ENCODE measurements at places on chromosomes 7 and 10.

DNA sequence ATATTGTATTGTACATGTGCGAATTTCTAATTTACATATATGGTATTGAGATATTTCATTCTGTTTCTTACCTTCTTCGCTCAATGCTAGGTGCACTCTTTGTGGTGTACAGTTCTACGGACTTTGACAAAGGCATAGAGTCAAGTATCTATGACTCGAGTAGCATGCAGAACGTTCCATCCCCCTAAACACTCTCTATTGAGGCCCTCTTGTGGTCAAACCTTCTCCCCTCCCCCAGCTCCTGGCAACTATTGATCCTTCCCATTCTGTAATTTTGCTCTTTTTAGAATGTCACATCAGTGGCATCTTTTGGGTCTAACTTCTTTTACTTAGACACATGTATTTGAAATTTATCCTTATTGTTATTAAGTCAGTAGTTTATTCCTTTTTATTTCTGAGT, 30.7 kb upstream of the GDF10 start:
- no peak for DNase-seq

DNA sequence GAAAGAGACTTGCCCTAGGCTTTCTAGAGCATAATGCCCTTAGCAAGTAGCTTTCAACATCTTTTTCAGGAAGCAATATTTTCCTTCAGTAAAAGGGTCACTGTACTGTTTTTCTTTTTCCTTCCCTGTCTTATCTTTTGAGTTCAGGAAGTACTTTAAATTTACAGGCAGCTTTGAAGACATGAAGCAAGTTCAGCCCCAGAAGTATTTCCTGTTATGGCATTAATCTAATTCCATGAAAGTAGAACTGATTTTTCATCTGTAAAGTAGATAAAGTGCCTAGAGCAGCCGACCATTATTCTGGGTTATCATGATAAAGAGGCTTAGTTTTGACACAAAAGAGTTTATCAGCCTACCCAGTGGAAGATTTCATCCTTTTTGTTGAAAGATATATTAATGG, 288.2 kb downstream of the ADK start:
- DNase-seq = no peak

DNA sequence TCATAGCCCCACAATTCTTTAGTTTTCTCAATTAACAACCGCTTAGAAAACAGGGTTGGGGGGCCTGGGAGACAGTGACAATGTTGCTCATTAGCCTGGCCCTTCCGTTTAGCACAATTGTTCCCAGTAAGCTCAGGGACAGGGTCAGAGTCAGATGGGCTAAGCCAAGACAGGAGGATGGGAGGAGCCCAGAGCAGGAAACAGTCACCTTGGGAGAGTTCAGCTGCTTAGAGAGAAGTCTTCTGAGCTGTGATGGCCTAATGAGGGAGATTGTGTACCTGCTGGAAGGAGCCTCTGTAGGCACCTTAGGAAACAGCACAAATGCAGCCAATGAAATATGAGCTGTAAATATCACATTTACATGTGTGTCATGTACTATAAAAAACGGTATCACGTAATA, 35.9 kb downstream of the SVOPL start:
- no peak for DNase-seq

DNA sequence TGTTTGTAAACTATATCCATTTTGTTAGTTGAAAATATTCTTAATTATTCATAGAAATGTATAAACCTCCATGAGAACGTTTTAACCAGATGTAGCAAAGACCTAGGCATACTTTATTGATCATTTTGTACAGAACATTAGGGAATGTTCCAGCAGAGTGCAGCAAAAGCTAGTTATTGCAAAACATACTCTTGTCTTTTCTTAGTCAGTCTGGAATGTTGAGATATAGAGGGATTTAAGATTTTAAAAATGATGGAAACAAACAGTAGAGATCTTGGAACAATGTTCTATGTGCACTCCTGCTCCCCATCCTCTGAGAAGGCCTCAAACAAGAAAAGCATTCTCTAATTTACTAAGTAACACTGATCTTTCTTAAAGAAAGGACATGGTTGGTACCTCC, 292.1 kb downstream of the BBS9 start:
- DNase-seq = no peak

DNA sequence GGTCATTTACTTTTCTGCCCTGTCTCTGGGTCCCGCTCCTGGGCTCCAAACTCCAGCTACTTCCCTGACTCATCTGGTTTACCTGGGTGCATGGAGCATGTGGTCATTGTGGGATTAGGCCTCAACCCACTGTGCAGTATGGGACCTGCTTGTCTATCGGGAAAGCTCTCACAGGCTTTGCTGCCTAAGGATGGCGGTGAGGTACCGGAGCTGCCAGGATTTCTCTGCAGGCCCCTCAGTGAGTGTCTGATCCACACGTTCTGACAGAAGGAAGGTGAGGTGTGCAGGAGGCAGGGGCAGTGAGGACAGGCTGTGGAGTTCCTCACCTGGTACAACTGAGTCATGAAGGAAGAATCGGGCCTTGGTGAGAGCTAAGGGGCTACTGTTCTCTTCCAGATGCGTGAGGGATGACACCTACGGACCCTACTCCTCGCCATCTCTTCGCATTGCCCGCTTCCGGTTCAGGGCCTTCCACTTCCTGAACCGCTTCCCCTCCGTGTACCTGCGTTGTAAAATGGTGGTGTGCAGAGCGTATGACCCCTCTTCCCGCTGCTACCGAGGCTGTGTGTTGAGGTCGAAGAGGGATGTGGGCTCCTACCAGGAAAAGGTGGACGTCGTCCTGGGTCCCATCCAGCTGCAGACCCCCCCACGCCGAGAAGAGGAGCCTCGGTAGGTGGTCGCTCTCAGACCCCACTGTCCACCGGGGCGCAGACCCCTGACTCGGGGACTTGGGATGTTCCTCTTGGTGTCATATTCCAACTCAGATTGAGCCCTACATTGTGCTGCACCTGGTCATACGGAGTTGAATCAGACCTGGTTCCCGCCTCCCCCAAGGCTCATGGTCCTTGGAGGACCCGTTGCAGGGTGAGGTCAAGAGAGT, 56.7 kb downstream of the C10orf120 start:
- no peak for DNase-seq

DNA sequence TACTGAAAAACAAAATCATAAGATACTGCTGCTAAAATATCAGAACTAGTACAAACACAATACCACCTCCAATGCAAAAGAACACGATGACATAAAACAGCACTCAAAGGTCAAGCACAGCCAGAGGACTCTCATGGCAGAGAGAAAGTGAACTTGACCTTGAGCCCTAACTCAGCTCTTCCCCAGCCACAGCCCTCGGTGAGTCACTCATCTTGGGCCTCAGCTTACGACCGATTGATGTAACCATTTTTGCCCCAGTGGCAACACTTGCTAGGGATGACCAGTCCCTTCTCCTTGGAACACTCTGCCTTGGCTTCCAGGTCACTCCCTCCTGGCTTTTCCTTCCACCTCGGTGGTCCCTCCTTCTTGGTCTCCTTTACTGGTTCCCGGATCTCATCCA, 77.8 kb downstream of the JAZF1 start:
- peak; percentile 70 for DNase-seq

DNA sequence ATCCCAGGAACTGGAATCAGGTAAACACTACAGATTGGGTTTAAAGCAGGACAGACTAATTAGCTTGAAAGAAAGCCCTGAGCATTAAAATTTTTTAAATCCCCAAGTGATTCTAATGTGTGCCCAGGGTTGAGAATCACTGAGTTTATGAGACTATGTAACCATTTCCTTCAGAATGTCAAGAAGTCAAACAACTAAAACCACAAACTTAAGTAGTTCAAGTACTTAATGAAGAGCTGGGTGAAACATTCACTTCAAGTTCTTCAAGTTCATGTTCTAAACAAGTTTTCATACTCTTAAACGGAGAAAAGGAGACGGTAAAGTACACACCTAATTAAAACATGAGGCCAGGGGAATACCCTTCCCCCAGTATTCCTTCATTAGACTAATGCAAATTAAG, 28.2 kb upstream of the TLL2 start:
- DNase-seq = no peak

DNA sequence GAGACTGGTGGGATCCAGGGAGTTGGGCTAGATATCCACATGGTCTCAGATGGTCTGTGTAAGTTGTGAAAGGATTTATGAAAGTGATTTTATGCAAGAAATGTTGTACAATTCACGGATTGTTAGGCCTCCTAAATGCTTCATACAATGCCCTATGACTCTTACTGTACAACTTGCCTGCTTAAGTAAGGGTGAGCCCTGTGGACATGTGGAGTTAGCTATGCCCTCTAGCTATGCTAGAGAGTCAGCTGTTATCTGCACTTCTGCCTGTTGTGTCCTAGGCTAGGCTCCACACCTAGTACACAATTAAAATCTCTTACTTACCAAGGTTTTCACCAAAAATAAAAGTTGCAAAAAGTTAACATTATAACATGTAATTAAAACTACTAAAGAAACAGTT, 1.7 kb upstream of the CFAP43 start:
- no peak for DNase-seq

- DNase-seq = no peak
Observed at GRCh38 chr7:114787556-114787955, 134.3 kb upstream of the MDFIC start.

GRCh38 chr10:115049960-115050359, 43.2 kb upstream of the ATRNL1 start:
- no peak for DNase-seq

- DNase-seq = no peak
Observed at GRCh38 chr7:116329686-116330503, 119.6 kb downstream of the TES start.

DNA sequence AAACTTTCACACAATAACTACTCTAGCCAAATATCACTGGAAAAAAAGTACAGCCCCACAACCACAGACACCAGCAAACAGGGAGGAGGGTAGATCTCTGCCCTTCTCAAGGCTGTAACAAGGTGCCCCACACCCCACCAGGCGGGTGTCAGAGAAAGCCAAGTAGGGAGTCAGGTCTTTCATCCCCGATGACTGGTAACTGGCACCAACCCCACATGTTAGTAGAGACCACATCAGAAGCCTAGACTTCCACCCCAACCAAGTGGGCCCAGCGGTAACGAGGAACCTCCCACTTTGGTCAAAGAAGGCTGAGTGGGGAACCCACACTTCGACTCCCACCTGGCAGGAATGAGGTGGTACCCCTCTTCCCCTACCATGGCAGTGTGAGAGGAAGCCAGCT, 16.4 kb upstream of the RUFY2 start:
- no peak for DNase-seq

DNA sequence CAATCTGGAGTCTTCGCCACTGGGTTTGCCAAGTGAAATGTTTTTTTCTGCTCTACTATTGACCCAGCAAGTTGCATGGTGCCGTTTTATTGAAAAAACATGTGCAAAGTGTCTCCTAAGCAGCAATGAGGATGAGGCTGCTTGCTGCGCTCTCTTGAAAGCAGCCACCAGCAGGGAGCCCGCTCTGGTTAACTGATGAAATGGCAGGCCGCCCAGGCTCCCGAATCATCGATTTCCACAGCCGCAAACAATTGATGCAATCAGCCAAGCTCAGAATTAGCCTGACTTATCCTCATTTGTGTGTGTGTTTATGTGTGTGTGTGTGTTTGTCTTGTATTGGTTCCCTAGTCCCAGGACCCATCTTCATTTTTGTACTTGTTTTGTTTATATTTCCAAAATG, 22.2 kb upstream of the LYZL1 start:
- DNase-seq = no peak

GRCh38 chr7:35019801-35020200, 17.5 kb downstream of the DPY19L1 start:
- no peak for DNase-seq

GRCh38 chr10:43972976-43973647, 324.4 kb upstream of the ZNF32 start:
- no peak for DNase-seq

- no peak for DNase-seq
Observed at GRCh38 chr10:119101366-119102098, 2.4 kb upstream of the DENND10 start.

GRCh38 chr10:25175527-25176420, 973 bp downstream of the GPR158 start:
- DNase-seq = no peak

DNA sequence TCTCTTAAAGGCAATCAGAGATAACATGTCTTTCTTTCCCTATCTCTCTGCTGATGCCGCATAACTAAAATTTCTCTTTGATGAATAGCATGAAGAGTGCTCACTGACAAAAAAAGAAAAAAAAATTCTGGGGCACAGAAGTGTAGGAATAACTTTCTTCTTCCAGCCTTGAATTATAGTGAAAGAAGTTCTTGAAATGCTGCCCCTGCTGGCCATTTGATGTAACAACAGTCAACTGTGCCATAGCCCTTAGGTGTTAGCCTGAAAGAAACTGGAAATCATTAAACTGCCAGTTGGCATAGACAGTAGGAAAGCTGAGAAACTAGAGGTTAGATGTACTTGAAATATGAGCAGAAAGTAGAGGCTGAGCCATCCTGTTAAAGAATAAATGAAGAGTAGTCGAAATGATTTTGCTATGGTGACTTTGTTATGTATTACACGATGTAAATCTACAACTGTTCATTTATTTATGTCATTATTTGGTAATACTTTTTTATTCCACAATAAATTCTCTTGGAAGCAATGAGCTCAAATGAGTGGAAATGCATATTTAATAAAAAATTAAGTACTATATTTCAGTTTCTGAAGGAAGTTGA, 48.3 kb upstream of the FAM171A1 start:
- DNase-seq = no peak

GRCh38 chr7:136874393-136875032, 6.1 kb downstream of the CHRM2 start:
- no peak for DNase-seq

- no peak for DNase-seq
Observed at GRCh38 chr7:7054252-7054830, 128.0 kb upstream of the C1GALT1 start.

- no peak for DNase-seq
Observed at GRCh38 chr7:122038134-122038533, 105.9 kb downstream of the AASS start.

DNA sequence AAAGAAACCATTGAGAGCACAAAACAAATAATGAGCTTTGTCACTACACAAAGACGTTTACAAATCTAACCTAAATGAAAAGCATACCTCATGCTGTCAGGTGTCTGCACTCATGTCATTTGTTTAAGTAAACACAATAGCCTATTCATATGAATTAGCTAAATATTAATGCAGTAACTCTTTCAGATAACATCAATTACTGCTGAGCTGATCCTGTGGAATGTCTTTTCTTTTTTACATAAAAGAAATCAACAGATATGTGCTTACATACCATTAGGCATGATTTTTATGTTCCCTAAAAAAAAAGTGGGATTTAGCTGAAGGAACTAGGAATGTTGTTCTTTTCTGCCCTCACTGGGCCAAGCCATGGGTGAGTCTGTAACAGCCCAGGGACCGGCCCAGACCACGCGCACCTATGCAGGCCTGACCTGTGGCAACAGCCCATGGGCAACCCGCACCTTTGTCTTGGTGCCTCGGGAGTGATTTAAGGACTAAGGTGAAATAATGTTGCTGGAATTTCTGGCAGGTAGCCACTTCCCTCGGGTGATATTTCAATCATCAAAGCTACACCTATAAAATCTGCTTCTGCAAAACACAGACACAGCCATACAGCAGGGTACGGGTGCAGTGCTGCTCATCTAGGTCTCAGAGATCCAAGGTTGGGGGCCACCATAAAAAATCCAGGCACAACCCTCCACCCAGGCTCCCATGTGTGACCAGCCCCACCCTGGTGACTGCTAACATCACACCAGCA, 44.6 kb downstream of the FGFR2 start:
- DNase-seq = peak; percentile 45
